Osteocyte (in vitro differentiated cells): ENCODE measurements at places on chromosomes 3 and 15. TPM values are rescaled to one million over a fixed set of nuclear protein-coding genes. Genes with fewer than 3 reads are reported as not detected.

CYP1A2 gene
- not detected in 2 replicates for total RNA-seq

- H3K4me1 ChIP-seq = peaks cover 8% of the 10 kb centered on the region
- no peak for DNase-seq
- peaks cover 8% of the 10 kb centered on the region for H3K36me3 ChIP-seq
- peaks cover 27% of the 10 kb centered on the region for H3K27me3 ChIP-seq
Measured at GRCh38 chr3:98612587-98612986, 19.2 kb upstream of the CPOX start.

COPG1 gene
- 249 and 258 TPM in 2 replicates for total RNA-seq

DNA sequence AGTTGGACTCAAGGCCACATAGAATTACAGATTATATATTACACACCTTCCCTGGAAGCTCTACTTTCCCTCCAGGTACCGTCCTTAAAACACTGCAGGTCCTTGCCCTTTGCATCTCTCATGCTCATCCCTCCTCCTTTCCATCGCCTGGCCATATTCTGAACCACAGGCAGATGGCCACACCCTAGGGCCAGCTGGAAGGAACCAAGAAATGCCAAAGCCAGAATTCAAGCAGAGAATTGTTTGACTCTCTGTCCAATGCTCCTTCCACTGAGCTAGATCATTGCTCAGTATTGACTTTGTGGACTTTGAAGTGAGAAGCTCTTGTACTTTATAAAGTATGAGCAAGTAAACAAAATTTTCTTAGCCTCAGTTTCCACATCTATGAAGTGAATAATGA lies 170.3 kb upstream of the SLC24A5 start:
- H3K4me3 ChIP-seq = no peak overlapping the region
- H3K4me1 ChIP-seq = no peaks in the 10 kb centered on the region
- peaks cover 46% of the 10 kb centered on the region for H3K27me3 ChIP-seq
- H3K36me3 ChIP-seq = no peaks in the 10 kb centered on the region
- no peak overlapping the region for H3K27ac ChIP-seq
- no peak for DNase-seq

IL5RA gene
- not detected in 2 replicates for total RNA-seq

TMEM212 gene
- not detected in 2 replicates for total RNA-seq

DNA sequence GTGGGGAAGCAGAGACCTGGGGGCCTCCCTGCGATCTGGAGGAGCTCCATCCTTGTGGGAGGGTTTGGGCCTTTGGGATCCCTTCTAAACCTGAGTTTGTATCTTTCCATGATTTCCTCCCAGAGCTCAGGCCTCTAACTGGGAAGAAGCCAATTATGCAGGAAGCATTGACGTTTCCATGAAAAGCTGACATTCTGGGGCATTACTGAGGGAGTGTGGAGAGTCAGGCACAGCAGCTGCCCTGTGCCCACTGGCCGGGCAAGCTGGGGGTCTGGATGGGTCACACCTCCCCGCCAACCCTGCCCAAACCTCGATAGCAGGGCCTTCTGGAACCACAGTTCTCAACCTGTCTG lies 74.9 kb downstream of the EFCAB12 start:
- no peaks in the 10 kb centered on the region for H3K36me3 ChIP-seq
- H3K27ac ChIP-seq = no peak overlapping the region
- no peaks in the 10 kb centered on the region for H3K4me1 ChIP-seq
- H3K4me3 ChIP-seq = no peak overlapping the region
- H3K27me3 ChIP-seq = no peaks in the 10 kb centered on the region

DNA sequence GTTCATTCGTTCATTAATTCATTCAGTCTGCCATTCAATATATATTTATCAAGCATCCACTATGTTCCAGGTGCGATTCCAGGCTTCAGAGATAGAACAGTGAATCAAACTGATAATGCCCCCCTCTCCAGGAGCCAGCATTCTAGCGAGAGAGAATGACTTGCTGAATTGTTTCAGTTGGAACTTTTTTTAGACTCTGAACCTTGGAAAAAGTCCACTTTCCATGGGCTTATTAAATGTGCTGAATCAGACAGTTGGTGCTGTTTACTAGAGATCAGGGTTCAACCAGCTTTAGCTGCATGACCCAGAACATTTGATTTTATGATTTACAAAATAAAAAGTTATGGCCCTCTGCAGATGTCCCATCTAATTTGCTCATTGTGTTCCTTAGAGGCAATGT lies 213.2 kb downstream of the THSD4 start:
- H3K27ac ChIP-seq = no peak overlapping the region
- DNase-seq = no peak

CKMT1A gene
- total RNA-seq = not detected in 2 replicates

DNA sequence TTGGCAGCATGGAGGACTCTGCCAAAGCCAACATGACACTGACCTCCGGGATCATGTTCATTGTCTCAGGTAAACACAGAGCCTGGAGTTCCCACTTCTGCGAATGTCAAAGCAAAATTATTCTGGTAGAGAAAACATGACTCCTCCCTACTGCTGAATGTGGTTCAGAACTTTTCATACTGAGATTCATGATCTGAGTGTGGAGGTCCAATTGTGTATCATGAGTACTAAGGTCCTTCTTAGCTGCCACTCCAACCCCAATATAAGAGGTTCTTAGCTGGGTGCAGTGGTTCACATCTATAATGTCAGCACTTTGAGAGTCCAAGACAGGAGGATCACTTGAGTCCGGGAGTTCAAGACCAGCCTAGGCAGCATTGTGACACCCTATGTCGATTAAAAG lies 13.8 kb downstream of the CLDN18 start:
- H3K36me3 ChIP-seq = no peaks in the 10 kb centered on the region
- no peaks in the 10 kb centered on the region for H3K27me3 ChIP-seq
- H3K27ac ChIP-seq = no peak overlapping the region
- H3K4me3 ChIP-seq = no peak overlapping the region
- no peak for DNase-seq

DNA sequence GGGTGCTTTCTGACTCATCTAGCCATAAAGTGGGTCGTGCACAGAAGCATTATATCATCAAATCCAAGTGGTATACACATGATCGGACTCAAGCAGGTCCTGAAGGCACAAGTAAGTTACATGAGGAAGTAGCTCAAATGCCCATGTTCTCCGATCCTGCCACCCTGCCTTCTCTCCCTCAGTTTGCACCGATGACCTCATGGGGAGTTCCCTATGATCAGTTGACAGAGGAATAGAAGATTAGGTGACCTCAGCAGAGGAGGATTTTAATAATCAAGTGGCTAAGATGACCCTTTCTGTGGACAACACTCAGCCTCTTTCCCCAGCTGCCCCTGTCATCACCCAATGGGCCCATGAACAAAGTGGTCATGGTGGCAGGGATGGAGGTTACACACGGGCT lies 149.5 kb downstream of the TBC1D5 start:
- DNase-seq = no peak
- no peak overlapping the region for H3K27ac ChIP-seq
- no peaks in the 10 kb centered on the region for H3K4me1 ChIP-seq
- H3K27me3 ChIP-seq = no peaks in the 10 kb centered on the region
- no peak overlapping the region for H3K4me3 ChIP-seq
- H3K36me3 ChIP-seq = peaks cover 20% of the 10 kb centered on the region

- DNase-seq = no peak
- peaks cover 5% of the 10 kb centered on the region for H3K4me1 ChIP-seq
- peak overlapping the region; percentile 81 for H3K4me3 ChIP-seq
- peak overlapping the region; percentile 62 for H3K27ac ChIP-seq
Measured at GRCh38 chr3:45994419-45995235, 997 bp downstream of the FYCO1 start.

- peaks cover 15% of the 10 kb centered on the region for H3K4me1 ChIP-seq
- no peaks in the 10 kb centered on the region for H3K27me3 ChIP-seq
- H3K4me3 ChIP-seq = no peak overlapping the region
- no peak for DNase-seq
- no peaks in the 10 kb centered on the region for H3K36me3 ChIP-seq
- no peak overlapping the region for H3K27ac ChIP-seq
Measured at GRCh38 chr3:174536319-174536718, 322.8 kb upstream of the NAALADL2 start.

DNA sequence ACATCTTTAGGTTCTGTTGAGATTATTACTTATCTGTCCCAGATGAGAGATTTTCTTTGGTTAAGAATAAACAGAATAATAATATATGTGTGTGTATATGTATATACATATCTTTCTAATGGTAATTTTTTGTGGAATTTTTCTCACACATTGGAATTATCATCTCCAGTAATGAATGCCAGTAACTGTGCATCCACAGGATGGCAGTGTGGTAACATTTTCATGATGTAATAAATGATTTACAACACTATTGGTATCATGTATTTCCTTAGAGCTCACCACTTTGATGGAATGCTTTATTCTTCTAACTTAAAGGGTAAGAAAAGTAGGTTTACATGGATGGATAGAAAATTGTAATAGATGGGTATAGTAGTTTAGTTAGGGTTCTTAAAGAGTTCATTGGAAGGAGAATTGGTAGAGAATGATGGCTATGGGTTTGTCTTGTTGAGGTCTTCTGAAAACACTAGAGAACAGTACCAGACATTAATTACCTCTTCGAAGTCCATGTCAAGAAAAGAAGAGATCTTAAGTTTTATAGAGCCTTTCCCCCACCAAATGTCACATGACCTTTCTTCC lies 78.1 kb downstream of the STT3B start:
- peaks cover 4% of the 10 kb centered on the region for H3K4me1 ChIP-seq
- H3K36me3 ChIP-seq = peaks cover 16% of the 10 kb centered on the region
- no peak overlapping the region for H3K4me3 ChIP-seq
- DNase-seq = no peak
- no peaks in the 10 kb centered on the region for H3K27me3 ChIP-seq

GRCh38 chr3:39423436-39423970 lies 17.0 kb downstream of the RPSA start:
- H3K4me3 ChIP-seq = no peak overlapping the region
- H3K27ac ChIP-seq = no peak overlapping the region
- H3K4me1 ChIP-seq = no peaks in the 10 kb centered on the region
- H3K27me3 ChIP-seq = no peaks in the 10 kb centered on the region
- H3K36me3 ChIP-seq = peaks cover 3% of the 10 kb centered on the region

DNA sequence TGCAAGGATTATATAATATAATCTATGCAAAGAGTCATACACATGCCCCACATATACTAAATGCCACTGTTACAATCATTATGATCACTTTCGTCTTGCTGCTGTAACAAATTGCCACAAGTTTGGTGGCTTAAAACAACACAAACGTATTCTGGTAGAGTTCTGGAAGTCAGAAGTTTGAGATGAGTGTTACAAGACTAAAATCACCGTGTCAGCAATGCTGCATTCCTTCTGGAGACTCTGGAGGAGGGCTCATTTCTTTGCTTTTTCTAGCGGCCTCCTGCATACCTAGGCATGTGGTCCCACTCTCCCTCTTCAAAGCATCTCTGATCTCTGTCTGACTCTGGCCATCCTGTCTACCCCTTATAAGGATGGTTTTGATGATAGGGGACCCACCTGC lies 1.4 kb upstream of the CCDC174 start:
- H3K27ac ChIP-seq = peak overlapping the region; percentile 97
- H3K4me3 ChIP-seq = peak overlapping the region; percentile 88
- peaks cover 25% of the 10 kb centered on the region for H3K4me1 ChIP-seq
- peaks cover 6% of the 10 kb centered on the region for H3K36me3 ChIP-seq

GRCh38 chr3:110708156-110708555 lies 363.5 kb upstream of the NECTIN3 start:
- peaks cover 12% of the 10 kb centered on the region for H3K36me3 ChIP-seq
- H3K4me1 ChIP-seq = no peaks in the 10 kb centered on the region
- no peak overlapping the region for H3K4me3 ChIP-seq
- no peaks in the 10 kb centered on the region for H3K27me3 ChIP-seq

- peaks cover 17% of the 10 kb centered on the region for H3K4me1 ChIP-seq
- no peaks in the 10 kb centered on the region for H3K36me3 ChIP-seq
- no peak overlapping the region for H3K4me3 ChIP-seq
- no peak for DNase-seq
- H3K27me3 ChIP-seq = no peaks in the 10 kb centered on the region
- no peak overlapping the region for H3K27ac ChIP-seq
Measured at GRCh38 chr3:149352556-149352955, 19.1 kb upstream of the TM4SF18 start.

- H3K36me3 ChIP-seq = peaks cover 37% of the 10 kb centered on the region
- no peak overlapping the region for H3K4me3 ChIP-seq
- no peaks in the 10 kb centered on the region for H3K27me3 ChIP-seq
- peaks cover 7% of the 10 kb centered on the region for H3K4me1 ChIP-seq
- DNase-seq = no peak
Measured at GRCh38 chr3:97954228-97954827, 17.9 kb downstream of the RIOX2 start.

DNA sequence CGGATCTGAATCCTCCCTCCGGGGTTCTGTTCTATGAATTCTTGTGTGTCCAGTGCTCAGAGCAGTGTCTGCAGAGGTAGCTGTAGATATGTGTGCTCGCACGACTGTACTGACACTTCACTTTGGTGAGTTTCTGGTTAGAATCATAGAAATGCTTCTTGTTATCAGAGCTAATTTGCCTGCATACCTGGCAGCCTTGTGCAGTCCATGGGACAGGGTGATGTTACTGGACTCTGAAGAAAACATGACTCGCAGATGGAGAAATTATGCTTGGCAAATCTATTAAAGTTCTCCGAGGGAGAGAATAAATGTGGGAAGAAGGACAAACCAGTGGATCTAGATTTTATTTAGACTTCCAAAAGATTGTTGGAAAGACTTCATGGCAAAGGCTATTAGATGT lies 12.2 kb downstream of the CGNL1 start:
- H3K27me3 ChIP-seq = peaks cover 13% of the 10 kb centered on the region
- H3K36me3 ChIP-seq = peaks cover 4% of the 10 kb centered on the region
- H3K27ac ChIP-seq = no peak overlapping the region
- peaks cover 9% of the 10 kb centered on the region for H3K4me1 ChIP-seq

SOX14 gene
- not detected in 2 replicates for total RNA-seq

DNA sequence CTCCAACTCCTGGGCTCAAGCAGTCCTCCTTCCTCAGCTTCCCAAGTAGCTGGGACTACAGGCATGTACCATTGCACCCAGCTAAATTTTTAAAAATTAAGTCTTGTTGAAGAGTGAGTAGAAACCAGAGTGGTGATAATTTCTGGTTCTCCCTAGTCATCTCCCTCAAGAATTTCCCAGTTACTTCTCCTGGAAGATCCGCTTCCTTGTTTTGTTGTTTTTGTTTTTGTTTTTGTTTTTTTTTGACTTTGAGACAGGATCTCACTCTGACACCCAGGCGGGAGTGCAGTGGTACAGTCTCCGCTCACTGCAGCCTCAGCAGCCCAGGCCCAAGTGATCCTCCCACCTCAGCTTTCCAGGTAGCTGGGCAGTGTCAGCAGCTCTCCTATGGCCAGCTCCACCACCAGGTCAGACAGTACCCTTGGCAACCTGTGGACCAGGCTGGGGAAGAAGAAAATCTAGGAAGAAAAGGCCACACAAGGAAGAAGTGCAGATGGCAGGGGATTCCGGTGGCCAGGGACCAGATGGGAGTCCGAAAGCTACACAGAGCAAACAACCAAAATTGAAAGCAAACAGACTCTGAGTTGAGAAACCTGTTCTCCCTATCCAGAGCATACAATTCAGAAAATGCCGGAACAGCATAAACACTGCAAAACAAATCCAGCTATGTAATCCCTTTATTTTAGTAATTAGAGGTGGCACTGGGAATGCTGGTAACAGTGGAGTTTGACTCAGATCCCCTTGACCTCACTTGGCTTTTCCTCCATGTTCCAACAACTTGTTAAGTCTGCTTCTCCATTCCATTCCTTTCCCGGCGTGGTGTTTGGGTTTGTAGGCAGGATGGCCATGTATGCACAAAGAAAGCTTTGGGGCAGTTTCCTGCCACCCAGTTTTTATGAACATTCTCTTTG lies 266.6 kb upstream of the CTDSPL start:
- no peak for DNase-seq
- no peak overlapping the region for H3K27ac ChIP-seq
- H3K36me3 ChIP-seq = no peaks in the 10 kb centered on the region
- H3K4me1 ChIP-seq = peaks cover 8% of the 10 kb centered on the region
- H3K27me3 ChIP-seq = no peaks in the 10 kb centered on the region

CCR5 gene
- not detected in 2 replicates for total RNA-seq

PIF1 gene
- 4.2 and 4.8 TPM in 2 replicates for total RNA-seq

GRCh38 chr3:86948822-86949221 lies 42.1 kb downstream of the VGLL3 start:
- no peak for DNase-seq
- peak overlapping the region; percentile 39 for H3K4me3 ChIP-seq
- H3K27ac ChIP-seq = peak overlapping the region; percentile 82
- H3K36me3 ChIP-seq = peaks cover 70% of the 10 kb centered on the region
